ENCODE measurements at places on chromosomes 5 and 9.

GRCh38 chr9:113640418-113640817 lies 176.9 kb downstream of the RGS3 start:
- no peak for DNase-seq

- no peak for DNase-seq
Observed at GRCh38 chr5:97458851-97459250, 275.8 kb upstream of the RIOK2 start.

GRCh38 chr5:32076699-32077695 lies 97.1 kb downstream of the GOLPH3 start:
- DNase-seq, result peak; percentile 81

DNA sequence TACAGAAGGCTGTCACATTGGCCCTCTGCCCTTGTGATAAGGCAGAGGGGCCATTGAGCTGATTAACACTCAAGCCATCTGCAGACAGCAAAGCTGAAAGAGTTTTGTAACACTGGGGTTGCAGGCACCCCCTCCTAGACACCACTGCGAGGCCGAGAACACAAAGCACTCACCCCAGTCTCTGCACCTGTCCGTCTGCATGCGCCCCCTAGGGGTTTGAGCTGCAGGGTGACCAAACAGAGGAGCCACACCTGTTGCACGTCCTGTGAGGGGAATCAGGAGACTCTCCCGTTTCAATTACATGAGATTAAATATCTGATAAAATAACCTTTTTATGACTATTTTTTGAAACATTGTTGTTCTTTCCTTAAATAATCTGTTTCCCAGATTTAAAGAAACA lies 1180.4 kb downstream of the CDH9 start:
- no peak for DNase-seq

DNA sequence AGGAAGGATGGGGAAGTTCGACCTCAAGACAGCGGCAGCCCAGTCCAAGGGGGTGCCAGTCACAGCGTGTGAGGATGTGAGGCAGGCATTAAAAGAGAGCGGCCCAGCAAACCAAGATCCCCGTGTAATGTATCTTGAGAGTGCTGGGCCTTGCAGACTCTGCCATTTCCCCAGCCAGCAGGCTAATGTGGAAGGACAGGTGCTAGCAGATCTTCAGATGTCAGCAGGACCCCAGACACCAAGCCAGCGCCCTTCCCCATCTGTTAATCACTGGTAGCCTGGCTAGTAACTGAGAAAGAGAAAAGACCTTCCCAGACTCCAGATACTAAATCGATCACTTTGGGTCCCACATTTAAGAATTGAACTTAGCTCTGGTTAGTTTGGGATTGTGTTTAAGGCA lies 62.2 kb downstream of the NTRK2 start:
- no peak for DNase-seq

GRCh38 chr5:150987746-150988145 lies 32.6 kb upstream of the GPX3 start:
- no peak for DNase-seq

GRCh38 chr9:12862611-12863410 lies 88.0 kb downstream of the LURAP1L start:
- DNase-seq, result no peak

DNA sequence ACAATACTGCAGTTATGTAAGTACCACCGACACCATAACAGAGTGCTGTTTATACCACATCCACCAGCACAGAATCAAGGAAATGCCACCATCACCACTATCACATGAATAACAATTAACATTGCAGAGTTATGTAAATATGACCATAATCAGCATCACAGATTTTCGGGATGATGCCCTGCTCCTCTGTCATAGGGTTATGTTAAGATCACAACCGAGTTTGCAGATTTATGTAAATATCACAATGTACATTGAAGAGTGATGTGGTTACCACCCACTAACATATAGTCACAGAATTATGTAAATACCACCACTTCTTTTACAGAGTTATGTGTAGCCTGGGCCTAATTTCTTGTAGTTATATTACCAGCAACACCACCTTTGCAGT lies 61.8 kb downstream of the SHC3 start:
- DNase-seq, result no peak

DNA sequence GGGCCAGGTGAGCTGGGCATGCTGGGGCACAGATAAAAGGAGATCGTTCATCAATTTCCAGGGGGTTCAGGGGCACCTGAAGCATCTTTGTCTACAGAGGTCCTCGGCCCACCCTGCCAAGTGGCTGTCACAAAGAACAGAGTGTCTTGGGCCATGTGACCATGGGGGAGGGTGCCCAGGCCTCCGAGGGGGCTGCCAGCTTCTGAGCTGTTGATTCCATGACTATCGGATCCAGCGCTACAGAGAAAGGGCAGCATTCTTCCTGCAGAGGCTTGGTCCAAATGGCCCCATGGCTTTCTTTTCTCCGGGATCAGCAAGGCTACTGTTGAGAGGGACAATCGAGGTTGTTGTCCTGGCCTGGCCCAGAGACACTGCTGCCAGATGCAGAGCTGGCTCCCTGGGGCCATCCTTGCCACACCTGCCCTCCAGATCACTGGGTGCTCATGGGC lies 289.2 kb downstream of the ZSWIM6 start:
- no peak for DNase-seq

GRCh38 chr5:2738156-2738699 lies 13.2 kb downstream of the IRX2 start:
- no peak for DNase-seq

DNA sequence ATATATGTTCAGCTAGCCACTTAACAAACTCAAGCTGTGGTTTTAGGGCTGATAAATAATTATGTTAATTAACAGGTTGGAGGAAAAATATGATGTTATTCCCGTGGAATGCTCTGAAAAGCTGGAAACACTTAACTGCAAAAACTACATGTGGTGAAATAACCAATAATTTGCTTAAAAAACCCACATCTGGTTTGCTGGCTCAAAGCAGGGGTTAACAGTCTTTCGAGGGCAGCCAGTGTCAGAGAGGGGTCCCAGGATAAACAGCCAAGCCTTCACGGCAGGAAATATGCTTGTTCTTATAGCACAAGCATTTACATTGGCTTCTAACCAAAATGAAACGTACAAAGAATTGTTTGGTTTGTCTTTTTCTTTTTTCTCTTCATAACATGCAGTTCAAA lies 254.0 kb upstream of the GAS1 start:
- peak; percentile 95 for DNase-seq

DNA sequence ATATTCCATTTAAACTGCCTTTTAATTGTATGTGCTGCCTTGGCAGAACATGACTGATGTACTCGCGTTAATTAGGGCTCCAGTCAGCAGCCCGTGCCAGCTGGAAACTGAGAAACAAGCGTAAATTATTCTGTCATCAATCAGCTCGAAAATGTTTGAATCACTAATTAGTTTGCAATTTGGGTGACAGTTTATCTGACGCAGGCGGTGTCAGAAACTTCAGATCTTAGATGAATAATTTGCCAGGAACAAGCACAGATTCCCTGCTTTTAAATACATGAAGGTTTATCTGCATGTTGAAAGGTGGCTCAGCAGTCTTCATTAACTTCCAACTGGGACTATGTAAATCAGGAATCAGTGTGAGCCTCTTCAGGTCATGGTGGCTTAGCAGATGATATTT lies 176.0 kb upstream of the TLE4 start:
- DNase-seq, result no peak

DNA sequence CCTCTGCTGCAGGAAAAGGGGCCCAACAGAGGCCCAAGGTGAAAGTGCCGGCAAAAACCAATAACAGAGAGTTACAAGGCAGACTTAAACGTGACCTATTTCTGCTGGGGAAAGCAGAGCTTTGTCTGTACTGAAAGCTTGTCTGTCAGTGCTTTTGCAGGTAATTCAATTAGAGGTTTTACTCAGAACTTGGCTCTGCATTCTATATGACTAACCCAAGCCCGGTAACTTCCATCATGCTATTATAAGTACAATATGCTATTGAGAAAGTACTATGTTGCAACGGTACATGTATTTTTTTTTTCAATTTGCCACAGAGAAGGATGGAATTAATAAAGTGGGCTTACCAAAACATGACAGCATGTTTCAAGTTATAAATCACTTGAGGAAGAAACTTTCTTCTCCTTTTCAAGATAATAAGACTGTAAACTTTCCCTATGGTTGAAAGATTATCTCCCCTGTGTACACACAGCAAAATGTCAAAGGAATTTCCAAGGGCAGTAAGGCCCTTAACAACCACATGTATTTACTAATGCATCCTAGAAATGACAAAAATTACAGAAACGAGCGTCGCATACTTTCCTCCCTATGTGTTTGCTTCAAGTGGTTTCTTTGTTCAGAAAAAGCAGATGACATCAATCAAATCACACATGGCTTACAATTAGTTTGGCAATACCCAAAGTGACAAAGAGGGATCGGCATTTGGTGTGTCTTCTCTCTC lies 282.4 kb downstream of the EFNA5 start:
- peak; percentile 90 for DNase-seq

GRCh38 chr5:149264439-149265067 lies 7.1 kb upstream of the AFAP1L1 start:
- no peak for DNase-seq

DNA sequence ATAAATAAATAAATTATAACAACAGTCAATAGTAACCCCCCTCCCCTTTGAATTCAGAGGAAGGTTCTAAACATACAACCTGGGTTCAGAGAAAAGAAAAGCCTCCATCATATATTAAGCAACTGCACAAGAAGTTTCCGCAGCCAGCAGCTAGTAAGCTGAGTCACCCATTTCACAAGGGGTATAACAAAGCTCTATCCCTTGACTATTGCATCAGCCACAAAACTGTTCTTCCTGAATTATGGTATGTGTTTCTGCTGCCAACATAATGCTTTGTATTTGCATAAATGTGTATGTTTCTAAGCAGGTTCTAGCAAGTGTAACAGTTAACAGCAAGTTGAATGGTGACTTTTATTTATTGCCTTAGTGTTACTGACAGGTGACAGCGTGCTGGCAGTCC lies 6.8 kb upstream of the CEP120 start:
- DNase-seq, result peak; percentile 96

- DNase-seq, result peak; percentile 73
Observed at GRCh38 chr9:110152704-110153374, 55.1 kb downstream of the C9orf152 start.

- no peak for DNase-seq
Observed at GRCh38 chr9:106644661-106645060, 218.3 kb upstream of the ZNF462 start.

DNA sequence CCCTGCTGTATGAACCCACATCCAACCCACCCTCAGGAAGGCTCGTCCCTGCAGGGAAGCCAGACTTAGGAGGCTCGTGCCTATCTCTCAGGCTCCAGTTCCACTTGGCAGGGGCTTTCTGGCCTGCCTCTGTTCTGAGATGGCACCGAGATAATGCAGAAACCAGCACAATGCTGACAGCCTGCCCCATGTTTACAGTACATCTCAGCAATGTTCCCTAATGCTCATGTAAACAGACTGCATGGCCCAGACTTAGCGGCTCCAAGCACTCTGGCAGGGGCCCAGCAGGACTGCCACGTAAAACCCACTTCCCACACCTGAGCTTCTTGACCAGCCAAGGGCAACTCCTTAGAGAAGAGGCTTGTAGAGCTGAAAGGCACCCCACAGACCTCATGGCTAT lies 499.5 kb upstream of the BRINP1 start:
- no peak for DNase-seq

- no peak for DNase-seq
Observed at GRCh38 chr5:56683281-56683680, 132.1 kb upstream of the MAP3K1 start.

DNA sequence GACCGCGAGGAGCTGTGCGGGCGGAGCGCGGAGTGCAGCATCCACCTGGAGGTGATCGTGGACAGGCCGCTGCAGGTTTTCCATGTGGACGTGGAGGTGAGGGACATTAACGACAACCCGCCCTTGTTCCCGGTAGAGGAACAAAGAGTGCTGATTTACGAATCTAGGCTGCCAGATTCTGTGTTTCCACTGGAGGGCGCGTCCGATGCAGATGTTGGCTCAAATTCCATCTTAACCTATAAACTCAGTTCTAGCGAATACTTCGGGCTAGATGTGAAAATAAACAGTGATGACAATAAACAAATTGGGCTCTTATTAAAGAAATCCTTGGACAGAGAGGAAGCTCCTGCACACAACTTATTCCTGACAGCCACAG lies 590 bp downstream of the PCDHA6 start:
- DNase-seq, result no peak

DNA sequence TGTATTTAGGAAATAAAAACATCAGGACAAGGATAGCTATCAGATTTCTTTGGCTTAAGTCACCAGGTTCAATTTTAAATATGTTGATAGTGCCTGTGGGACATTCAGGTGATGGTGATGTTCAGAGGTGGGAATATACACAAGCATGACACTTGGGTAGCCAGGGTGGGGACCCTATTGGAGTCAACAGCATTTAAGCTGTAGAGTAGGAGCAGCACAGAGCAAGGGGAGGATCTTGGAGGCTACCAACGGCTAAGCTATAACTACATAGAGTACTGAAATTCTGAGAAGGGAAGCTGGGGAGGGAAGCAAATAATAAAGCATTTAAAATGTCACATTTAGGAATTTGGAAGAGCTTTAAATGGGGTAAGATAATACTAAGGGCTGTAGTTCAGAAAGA lies 177.7 kb downstream of the CPLANE1 start:
- no peak for DNase-seq

DNA sequence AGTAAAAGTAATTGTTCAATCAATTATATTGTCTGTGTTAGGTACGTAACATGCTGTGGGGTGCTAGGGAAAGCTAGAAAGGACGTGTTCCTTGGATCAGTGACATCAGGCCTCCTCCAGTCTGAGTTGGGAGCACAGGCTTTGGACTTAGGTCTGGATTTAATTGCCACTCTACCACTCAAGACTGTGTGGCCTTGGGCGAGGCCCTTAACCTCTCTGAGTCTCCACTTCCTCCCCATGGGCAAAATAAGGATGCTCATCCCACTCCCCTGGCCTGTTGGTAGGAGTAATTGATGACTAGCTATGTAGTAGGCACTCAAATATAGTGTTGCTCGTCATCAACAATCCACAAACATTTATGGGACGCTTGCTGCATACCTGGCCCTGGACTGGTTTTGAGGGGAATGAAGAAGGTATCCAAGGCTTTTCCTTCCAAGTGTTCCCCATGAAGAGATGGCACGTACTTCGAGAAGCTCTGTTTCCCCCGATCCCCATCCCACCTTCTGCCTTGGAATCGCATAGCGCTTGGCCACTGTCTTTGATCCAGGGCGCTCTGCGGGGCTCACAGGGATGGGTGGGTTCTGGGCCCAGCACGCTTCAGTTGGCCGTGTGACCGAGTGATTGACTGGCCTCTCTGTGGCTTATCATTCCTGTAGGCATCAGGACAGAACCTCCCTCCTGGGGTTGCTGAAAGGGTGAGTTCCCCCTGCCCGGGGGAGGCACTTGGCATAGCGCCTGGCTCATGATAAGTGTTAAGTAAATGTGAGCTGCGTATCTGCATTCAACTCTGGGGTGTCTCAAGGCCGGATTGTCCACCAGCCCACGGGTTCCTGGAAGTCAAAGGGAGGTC lies 8.1 kb downstream of the FGF18 start:
- DNase-seq, result no peak

GRCh38 chr9:93660352-93661046 lies 84.1 kb downstream of the PHF2 start:
- DNase-seq, result no peak

- no peak for DNase-seq
Observed at GRCh38 chr5:81181576-81182316, 51.4 kb upstream of the CKMT2 start.

GRCh38 chr9:125161284-125161918 lies 18.1 kb upstream of the SCAI start:
- DNase-seq, result peak; percentile 62

Measured in choroid plexus epithelial cell (primary cell).